COR-L47 (cell line): ENCODE measurements at places on chromosomes 16 and 17.

GRCh38 chr16:26442321-26442720 is 624.4 kb upstream of the C16orf82 start:
- DNase-seq = no peak

DNA sequence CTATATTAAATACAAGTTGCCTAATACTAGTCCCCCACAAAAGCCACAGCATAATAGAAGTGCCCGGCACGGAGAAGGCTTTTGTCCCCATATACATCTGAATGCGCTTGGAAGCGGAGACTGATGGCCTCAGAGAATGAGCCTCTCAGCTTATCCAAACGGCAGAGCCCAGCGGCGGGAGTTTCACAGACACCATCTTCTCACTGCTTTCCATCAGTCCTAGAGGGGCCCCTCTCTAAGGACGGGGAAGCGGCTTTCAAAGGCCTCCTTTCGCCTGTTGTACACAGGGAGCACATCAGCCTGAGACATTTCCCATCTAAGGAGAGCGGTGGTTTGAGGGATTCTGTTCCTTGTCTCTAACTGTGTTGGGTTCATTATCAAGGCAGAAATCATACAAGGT is 16.9 kb downstream of the NXN start:
- DNase-seq = no peak

- no peak for DNase-seq
Observed at GRCh38 chr17:17928398-17929287, 43.6 kb downstream of the TOM1L2 start.

- DNase-seq = no peak
Observed at GRCh38 chr16:22770866-22771265, 43.1 kb upstream of the HS3ST2 start.

DNA sequence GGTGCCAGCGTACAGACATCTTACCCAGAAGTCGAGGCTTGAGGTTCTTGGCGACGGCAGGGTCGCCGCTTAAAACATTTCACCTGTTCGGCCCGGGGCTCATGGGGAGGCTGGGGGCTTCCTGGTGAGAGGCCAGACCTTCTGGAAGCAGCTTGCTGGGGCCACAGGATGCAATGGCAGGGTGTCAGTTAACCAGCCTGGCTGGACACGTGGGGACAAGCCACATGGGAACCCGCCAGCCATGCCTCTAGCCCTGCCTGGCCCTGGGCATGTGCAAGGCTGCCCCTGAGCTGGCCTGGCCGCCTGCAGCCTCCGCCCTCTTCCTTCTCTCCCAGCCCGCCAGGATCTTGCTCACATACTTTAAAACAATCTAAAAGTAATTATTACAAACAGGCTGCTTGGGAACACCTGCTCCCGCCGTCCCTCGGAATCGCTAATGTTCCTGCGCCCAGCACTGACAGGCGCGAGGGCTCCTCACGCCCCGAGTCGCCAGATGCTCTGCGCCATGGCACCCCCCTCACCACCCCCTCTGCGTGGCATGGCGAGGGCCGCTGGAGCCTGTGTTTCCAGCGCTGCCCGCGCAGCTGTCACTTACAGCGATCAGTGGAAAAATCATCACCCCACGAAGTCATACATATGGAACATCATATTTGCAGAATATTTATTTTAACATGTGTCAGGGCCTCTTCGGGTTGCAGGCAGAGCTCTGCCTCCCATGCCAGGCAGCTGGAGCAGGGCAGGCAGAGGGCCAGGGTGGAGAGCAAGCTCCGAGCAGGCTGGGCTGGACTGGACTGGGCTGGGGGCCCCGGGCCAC is 188.7 kb upstream of the GSE1 start:
- no peak for DNase-seq

DNA sequence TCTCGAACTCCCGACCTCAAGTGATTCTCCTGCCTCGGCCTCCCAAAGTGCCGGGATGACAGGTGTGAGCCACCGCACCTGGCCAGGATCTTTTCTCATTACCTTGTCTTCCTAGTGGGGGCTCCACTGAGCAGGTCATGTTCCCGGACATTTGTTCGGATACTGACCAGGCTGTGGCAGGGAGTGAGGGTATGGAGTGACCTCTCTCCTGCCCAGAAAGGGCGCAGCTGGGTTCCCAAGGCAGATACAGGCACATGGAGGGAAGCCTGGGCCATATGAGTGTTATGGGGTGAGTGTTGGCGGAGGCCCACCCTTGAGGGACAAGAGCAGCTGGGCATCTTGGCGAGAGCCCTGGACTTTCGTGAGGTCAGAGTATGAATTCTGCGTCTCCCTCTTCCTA is 5.5 kb downstream of the SERPINF1 start:
- DNase-seq = no peak

DNA sequence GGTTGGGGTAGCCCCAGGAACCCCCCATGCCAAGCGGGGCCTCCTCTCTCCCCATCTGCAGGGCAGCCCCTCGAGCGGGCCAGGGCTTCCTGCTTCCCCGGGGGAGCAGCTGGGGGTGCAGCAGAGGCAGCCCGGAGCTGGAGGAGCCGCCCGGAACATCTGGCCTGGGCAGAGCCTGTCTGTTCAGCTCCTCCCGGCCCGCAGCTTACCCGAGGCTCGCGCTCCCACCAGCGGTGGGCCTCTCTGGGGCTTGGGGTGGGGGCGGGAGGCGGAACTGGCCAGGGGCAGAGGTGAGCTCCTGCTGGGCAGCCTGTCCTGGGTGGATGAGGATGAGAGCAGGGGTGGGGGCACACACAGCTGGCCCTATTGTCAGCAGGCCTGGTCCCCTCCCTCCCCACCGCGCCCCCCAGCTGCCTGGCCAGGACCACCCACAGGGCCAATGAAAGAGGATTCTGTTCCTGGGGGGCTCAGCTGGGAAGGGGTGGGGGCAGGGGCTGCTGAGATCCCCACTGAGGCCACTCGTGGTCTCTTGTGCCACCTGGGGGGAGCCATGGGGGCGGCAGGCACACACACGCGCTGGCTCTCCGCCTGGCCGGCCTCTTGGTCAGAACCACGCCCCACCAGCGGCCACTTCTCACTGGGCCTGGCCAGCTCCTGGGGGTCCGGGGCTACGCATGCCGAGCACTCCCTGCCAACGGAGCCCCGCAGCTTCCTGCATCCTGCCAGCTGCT is 34.7 kb downstream of the BAHCC1 start:
- DNase-seq = peak; percentile 81

GRCh38 chr17:17570798-17571716 is 20.5 kb downstream of the PEMT start:
- DNase-seq = no peak

DNA sequence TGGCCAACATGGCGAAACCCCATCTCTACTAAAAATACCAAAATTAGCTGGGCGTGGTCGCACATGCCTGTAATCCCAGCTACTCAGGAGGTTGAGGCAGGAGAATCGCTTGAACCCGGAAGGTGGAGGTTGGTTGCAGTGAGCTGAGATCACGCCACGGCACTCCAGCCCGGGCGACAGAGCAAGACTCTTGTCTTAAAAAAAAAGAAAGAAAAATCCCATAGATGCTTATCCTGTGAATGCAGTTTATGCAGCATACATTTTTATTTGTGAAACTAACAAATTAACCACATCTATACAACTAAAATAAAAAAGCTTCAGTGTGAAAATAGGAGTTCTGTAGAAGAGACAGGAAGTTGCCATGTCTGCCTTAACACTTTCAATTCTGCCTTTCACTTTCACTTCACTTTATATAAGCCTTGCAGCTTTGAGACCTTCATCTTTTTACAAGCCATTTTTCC is 7.1 kb downstream of the IGSF6 start:
- DNase-seq = no peak

- DNase-seq = peak; percentile 31
Observed at GRCh38 chr16:57725554-57725953, 10.0 kb upstream of the KATNB1 start.

DNA sequence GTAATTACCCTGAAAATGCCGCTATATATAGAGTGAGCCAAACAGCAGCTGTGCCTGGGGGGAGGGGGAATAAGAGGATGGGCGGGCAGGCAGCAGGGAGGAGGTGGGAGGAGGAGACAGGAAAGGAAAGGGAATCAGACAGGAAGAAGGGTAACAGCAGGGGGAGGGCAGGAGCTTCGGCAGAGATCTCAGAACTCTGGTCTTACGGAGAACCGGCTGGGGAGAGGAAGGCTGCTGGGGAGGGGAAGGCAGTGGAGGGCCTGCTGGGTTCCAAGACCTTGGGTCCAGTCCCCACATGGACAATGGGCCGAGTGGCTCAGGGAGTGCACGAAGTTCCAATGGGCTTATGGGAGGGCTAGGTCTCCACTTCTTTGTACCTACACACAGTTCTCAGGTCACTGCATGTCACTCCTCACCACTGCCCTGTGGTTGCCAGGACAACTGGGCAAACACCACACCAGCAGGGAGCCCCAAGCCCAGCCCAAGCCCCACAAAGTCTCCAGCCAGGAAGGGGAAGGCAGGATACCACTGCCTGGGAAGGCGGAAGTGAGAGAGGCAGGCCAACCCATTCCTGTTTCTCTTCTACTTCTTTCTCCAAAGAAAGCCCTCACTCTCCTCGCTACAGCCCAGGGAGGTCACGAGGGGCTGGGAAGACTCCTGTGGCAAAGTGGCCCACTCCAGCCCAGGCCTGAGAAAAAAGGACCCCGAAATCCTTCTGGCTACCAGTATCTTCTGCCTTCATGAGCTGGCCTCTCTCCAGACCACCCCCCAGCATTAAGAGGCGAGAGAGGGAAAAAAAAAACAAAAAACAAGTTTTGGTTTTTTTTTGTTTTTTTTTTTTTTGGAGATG is 25.3 kb downstream of the G6PC3 start:
- DNase-seq = peak; percentile 84

DNA sequence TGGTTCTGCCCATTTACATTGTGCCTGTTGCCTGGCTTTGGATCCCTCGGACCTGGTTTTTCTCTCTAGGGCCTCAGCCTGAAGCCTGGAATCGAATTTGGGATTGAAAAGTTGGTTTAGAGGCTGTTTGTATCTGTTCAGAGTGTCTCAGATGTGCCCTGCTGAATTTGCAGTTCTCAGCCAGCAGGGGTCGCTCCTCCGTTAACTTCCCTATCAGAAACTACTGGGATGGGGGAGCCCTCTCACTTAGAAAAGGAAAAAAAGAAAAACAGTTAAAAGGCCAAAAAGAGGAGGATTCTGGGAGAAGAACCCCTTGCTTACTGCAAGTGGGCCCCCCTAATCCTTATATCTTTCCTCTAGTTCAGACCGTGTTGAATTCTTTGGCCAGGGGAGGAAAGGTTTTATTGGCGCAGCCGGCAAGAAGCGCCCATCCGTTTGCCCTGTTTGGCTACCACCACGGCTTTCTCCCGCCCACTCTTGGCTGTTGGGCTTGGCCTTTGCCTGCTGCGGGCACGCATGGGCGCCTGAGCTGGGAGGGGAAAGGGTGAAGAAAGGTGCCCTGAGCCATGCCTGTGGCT is 8.7 kb downstream of the FZD2 start:
- DNase-seq = no peak

DNA sequence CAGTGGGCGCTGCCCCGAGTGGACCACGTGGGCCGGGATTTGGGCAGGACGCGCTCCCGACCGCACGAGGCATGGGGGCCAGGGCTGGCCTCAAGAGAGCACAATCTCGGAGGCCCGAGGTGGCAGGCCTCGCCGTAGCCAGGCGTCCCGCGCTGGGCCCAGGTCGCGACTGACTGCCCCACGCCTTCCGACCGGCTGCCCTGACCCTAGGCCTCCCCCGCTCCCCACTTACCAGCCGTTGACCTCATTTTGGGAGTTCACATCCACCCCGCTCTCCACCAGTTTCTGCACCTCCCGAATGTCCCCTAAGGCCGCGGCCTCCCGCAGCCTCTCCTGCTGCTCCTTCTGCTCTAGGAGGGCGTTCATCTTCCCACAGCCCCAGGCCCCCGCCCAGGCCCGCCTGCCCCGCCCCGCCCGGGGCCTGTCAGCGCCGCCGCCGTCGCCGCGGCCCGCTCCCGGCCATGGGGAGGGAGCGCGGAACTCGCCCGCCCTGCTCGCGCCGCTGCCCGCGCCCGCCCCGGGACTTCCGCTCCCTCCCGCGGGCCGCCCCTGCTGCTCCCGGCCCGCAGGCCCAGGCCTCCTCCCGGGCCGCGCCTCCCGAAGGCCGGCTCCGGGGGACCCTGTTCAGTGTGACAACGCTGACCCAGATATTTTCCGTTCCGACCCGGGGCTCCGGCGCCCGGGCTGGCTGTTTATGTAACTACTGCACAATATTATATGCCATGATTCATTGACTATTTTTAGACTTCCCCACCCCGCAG is at the start of gene ANKRD40:
Gene ANKRD40, minus strand, starts transcription at position 626 of the 761 bp plus-strand sequence. Its CDS starts 260 bp downstream, at position 366.
- DNase-seq = peak; percentile 85

GRCh38 chr17:71760062-71760720 is 360.6 kb upstream of the SOX9 start:
- DNase-seq = no peak

DNA sequence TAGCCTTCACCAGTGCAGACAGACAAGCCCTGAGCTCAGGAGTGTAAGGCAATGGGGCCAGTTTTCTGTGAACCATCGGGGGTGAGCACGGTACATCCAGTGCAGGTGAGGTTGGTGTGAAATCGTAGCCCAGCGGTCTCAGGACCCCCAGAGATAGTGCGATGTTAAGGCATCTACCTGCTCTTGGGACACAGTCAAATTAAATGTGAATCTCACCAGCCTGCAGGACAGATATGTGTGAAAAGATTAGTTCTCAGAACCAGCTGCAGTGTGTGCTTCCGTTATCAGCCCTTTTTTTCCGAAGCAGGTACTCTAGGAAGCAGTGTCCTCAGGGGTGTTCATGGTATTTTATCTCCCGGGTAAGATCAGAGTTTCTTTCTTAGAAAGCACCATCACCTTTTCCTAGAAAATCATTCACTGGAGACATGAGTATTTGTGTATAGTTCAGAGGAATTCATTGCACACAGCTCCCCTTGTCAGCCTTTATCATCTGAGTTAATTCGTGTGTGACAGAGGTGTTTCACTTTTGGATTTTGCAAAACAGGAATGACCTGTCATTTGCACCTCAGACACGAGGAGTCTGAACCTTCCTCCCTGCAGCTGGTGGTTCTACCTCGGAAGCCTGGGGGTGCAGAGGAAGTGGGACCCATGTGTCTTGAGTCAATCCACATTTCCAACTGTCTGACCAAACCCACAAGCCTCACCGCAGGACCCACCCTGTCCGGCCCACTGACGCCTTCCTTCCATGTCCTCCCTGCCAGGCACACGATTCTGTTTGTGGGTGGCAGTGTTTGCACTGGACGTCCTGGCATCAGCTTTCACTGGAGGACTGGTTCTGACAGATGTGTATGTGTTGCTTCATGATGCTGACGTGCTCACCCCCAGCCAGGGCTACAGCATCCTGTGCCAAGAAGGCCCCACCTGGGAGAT is 107.8 kb downstream of the CLEC16A start:
- no peak for DNase-seq

DNA sequence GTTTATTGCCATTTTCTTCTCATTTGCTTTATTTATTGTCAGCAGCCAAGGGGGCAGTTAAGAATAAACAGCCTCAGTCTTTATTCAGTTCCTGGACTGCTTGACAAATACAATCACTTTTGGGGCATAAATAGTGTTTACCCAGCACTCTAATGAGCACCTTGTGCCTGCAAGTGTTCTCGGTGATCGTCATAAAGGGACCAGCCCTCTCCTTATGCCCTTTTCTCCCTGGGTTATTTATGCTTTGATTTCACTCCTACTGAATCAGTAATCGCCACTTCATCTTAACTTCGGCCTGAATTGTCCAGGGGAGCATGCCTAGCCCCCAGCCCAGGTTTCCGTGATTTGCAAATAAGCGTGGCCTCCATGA is 55.7 kb upstream of the CACNG5 start:
- DNase-seq = no peak
